Cardiac fibroblast (primary cell): ENCODE measurements at places on chromosomes 1 and 21.

GRCh38 chr1:226902601-226903000 is 32.2 kb downstream of the PSEN2 start:
- DNase-seq = no peak

DNA sequence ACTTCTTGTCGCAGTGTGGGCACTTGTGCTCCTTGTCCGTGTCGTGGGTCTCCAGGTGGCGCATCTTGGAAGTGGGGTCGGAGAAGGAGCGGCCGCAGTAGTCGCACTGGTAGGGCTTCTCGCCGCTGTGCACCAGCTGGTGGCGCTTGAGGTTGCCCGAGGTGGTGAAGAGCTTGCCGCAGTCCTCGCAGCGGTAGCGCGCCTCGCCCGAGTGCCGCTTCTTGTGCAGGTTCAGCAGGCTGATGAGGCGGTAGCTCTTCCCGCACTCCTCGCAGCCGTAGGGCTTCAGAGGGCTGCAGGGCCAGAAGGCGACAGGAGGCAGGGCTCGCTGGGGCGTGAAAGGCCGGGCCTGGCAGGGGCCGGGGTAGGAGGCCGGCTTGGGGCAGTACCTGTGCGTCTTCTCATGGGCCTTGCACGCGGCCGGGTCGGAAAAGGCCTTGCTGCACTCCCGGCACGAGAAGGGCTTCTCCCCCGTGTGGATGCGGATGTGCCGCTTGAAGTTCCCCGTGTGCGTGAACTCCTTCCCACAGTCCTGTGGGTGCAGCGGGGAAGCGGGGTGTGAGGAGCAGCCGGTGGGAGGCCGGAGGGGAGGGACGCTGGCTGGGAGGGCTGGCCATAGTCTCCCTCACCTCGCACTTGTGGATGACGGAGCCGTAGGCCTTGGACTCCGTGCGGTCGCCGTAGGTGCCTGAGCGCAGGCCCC is 31.4 kb downstream of the ZBTB17 start:
- no peak for DNase-seq

DNA sequence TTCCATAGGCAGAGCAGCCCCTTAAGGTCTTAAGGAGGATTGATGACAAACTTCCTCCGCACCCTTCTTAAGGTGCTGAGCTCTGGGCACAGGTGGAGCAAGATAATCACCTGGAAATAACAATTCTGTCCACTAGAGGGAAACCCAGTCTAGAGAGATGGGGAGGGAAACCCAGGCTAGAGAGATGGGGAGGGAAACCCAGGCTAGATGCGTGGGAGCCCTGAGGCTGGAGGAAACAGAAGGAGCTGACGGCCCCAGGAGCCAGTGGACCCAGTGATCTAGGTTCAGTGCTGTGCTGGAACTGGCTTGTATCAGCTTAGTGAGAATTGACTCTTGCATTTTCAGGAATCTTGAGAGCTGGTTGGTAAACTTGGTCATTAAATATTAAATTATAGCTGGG is 17.8 kb upstream of the MYCL start:
- DNase-seq = peak; percentile 80

GRCh38 chr1:68346188-68346808 is 103.5 kb downstream of the RPE65 start:
- peak; percentile 63 for DNase-seq

DNA sequence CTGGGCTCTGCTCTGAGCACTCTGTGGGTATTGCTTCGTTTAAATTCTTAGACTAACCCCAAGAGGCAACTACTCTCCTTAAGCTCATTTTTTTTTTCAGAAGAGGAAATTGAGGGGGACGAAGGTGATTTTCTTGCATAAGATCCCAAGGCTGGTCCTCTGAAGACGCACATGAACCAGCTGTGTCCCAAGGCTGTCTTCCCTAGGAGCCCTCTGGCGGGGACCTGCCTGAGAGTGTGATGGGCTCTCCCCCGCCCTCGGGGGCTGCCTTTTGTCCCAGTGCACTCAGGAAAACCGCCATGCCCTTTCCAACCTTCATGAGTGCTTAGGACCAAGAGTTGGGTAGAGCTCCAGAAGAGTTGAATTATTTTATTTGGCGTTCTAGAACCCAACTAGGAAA is 21.7 kb downstream of the UMODL1 start:
- DNase-seq = no peak

DNA sequence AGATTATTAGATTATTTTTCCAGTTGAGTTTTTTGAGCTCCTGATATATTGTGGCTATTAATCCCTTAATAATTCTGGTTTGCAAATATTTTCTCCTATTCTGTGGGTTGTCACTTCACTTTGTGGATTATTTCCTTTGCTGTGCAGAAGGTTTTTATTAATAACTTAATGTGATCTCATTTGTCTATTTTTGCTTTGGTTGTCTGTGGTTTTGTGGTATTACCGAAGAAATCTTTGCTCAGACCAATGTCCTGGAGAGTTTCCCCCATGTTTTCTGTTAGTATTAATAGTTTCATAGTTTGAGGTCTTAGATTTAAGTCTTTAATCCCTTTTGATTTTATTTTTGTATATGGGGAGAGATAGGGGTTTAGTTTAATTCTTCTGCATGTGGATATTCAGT is 7.1 kb upstream of the TBX19 start:
- no peak for DNase-seq

- no peak for DNase-seq
Observed at GRCh38 chr1:214438075-214438474, 113.3 kb downstream of the PTPN14 start.

GRCh38 chr1:219544163-219544846 is 68.6 kb downstream of the ZC3H11B start:
- DNase-seq = peak; percentile 15

DNA sequence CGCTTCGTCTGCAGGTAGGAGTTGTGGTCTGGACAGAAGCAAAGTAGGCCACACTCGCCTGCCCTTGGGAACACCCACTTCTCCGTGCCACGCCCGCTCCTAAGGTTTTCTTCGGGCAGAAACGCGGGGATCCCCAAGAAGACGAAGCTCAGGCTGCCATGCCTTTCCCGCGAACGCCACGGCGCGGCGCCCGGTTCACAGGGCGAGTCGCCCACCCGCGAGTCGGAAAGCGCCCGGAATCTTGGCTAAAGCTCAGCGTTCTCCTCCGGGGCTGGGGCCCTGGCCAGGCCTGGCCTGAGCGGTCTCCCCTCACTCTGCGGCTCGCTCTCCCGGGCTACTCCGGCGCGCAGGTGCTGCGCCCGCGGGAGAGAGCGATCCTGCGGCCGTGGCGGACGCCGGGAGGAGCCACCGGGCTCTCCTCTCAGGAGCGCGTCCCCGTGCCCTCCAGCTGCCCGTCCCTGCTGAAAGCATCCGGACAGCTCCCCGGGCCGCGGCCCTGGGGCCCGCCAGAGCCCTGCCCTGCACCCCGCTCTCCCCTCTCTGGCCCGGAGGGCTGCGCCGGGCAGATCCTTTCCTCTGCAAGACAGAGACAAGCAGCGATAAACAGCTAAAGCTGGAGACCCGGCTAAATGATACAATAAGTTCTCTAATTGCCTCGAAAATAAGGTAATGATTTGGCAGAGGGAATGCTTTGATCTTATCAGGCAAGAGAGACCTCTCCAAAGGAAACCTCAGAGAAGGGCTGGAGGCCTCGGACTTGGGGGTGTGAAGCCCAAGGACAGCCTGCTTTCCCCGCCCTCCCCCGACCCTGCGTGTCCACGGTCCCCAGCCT is 6.7 kb upstream of the WNT2B start:
- peak; percentile 82 for DNase-seq

- DNase-seq = peak; percentile 68
Observed at GRCh38 chr21:44792702-44793591, 8.7 kb downstream of the UBE2G2 start.

DNA sequence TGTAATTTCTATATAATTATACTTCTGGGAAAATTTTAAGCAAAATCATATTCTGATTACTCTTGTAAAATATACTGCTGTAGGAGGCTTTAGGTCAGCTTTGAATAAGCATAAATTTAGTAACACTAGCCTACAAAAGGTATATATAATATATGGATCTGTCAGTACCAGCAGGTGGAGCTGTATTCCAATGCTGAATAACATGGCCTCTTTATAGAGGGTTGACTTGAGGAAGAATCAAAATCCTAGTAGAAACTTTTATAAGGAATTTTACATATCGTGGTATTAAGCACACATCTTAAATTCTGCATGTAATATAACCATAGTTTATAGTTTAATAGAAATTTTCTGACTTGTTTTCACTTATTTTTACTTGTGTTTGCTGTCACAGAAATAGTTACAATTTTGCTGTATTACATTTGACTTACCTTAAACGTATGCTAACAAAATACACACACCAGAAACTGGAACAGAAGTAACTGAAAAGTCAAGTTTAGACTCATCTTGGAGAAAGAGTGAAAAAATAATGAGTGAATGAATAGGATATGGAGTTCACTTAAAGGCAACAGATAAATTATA is 79.3 kb downstream of the HMCN1 start:
- peak; percentile 82 for DNase-seq

GRCh38 chr1:238487931-238488330 is 597.2 kb upstream of the ZP4 start:
- DNase-seq = no peak

DNA sequence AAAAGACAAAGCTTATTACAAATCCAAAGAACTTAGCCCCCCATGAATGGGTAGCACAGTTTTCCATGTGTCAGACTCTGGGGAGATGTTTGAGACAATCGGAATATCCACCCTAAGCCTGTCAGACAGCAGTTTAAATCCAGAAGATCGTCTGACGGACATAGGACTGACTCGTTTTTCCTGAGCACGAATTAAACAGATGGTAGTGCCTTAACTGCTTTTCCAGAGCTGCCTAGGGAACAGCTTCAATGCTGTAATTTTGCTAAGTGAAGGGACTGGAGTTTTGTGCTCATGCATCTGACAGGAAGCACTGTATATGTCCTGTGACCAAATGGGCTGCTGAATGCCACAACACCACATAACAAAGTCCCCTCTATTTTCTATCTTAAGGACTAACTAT is 48.6 kb downstream of the PCNX2 start:
- no peak for DNase-seq

DNA sequence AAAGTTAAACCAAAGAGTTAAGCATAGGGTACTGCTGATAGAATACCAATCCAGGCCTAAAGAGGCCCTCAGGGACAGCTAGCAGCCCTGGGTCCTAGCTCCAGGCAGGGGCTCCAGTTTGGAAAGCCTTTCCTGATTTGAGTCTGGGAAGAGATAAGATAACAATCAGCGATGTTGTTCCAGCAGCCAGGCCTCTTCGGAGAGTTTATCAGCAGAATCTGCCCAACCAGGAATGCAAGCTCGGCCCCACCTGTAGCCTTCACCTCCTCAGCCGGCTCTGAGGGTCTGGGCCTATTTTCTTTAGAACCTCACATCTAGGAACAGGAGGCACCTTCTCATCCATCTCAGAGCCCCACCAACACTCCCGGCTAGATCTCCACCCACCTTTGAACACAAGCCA is 42.6 kb downstream of the PLEKHA6 start:
- no peak for DNase-seq

GRCh38 chr1:74522148-74522547 is 9.7 kb upstream of the LRRC53 start:
- no peak for DNase-seq

DNA sequence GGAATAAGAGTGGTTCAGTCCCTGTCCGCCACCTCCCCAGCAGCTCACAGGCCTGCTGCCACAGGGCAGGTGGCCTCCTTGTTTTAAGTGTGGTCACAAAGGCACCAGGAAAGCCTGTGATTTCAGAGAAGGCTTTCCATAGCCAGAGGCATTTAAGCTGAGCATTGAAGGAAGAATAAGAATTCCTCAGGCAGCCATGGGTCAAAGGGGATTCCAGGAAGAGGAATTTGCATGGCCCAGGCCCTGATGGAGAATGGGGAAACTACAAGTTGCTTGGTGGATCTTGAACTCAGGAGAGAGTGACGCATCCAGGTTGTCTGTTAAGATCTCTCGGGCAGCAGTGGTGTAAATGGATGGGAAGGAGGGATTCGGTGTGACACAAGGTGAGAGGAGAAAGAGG is 66.7 kb downstream of the KLHDC7A start:
- DNase-seq = no peak

DNA sequence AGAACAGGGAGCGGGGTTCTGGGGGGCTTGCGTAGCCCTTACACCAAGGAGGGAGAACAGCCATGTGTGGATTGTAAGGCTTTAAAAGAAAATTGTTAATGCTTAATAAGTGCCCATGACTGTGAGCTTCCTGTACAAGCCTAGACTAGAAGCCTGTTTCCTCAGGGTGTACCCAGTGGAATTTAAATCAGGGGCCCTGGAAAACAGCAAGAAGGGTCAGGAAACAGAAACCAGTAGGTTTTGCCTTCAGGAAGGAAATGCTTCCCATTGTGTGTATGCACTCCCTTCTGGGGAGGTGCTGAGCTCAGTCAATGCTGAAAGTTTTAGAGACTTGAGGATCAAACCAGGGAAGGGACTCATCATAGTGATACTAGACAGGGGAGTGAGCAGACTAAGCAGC is 12.7 kb downstream of the UTP11 start:
- no peak for DNase-seq

GRCh38 chr21:34843562-34843961 is 174.8 kb downstream of the CLIC6 start:
- DNase-seq = no peak

- DNase-seq = no peak
Observed at GRCh38 chr1:207205614-207206061, 101.6 kb downstream of the C4BPA start.

- no peak for DNase-seq
Observed at GRCh38 chr1:38444770-38445442, 398.3 kb upstream of the POU3F1 start.

DNA sequence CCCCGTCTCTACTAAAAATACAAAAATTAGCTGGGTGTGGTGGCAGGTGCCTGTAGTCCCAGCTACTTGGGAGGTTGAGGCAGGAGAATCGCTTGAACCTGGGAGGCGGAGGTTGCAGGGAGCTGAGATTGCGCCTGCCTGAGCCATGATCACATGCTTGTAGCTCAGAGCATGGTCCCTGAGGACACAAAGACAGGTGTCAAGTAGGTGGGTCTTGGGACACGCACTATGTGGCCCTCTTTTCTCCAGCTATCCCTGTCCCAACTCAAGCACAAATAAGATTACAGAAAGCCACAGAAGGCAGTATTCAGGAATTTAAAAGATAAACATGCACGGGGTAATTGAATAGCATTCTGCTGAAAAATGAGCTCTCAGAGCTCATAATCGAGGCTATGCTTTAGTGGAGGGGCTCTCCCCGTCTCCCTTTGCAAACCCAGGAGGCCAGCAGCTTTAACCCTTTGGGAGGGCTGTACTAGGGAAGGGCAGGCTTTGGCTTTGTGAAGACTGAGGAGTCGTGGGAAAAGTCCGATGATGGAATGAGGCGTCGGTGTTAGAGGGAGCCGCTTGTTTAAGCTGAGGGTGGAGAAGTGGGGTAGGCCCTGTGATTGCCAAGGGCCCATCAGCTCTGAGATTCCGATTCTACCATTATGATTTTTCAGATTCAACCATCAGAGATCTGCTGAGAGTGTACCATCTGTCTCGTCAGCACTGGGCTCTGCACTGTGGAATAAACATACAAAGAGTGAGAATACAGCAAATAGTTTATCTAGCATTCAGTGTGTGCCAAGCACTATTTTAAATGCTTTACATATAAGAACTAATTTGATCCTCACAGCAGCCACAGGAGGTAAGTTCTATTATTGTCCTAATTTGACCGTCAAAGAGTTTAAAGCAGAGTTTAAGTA is 59.7 kb upstream of the CD34 start:
- no peak for DNase-seq

- peak; percentile 76 for DNase-seq
Observed at GRCh38 chr1:226903819-226904716, 33.7 kb downstream of the PSEN2 start.

GRCh38 chr21:20351138-20351537 is 647.1 kb upstream of the NCAM2 start:
- no peak for DNase-seq

GRCh38 chr1:56064705-56065104 is 514.7 kb downstream of the PLPP3 start:
- peak; percentile 69 for DNase-seq
